ENCODE measurements at places on chromosomes 1 and 21. TPM values are rescaled to one million over a fixed set of nuclear protein-coding genes. Genes with fewer than 3 reads are reported as not detected.

- no peak for DNase-seq
Measured at GRCh38 chr1:25146451-25146855, 85.8 kb downstream of the SYF2 start.

GRCh38 chr1:22317231-22317919, 134.3 kb upstream of the ZBTB40 start:
- DNase-seq = peak; percentile 12

GRCh38 chr1:32474954-32475353, 10.1 kb downstream of the ZBTB8B start:
- DNase-seq = no peak

DNA sequence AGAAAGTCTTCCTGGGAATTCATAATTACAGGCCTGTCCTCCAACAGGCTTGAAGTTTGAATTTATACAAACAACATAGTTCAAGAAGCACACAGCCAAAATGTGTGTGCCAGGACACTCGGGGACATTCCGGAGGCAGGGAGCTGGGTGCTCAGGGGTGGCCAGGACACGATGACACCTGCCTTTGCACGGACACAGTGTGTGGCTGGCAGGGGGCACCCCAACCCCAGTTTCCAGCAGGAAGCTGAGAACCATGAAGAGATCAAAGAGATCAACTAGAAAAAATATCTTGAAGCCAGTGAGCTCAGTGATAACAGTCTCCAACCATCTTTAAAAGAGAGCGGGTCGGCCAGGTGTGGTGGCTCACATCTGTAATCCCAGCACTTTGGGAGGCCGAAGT, 32.5 kb upstream of the TRAPPC10 start:
- DNase-seq = no peak

DNA sequence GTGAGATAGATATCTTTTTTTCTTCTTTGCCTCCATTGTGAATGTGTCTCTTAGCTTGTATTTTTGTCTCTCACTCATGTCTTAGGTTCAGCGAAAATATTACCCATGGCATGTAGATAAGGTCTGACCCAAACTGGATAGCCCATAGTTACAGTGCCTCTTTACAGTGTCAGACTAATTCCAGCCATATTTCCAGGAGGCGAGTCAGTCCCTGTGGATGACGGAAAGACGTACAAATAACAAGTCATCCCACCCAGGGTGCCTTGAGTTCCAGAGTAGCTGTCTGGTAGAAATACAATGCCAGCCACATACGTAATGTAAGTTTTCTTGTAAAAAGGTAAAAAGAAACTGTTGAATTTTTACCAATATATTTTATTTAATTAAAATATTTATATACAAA, 157.3 kb downstream of the ZNF281 start:
- no peak for DNase-seq

GRCh38 chr1:61539720-61540462, 185.1 kb downstream of the TM2D1 start:
- DNase-seq = no peak

DNA sequence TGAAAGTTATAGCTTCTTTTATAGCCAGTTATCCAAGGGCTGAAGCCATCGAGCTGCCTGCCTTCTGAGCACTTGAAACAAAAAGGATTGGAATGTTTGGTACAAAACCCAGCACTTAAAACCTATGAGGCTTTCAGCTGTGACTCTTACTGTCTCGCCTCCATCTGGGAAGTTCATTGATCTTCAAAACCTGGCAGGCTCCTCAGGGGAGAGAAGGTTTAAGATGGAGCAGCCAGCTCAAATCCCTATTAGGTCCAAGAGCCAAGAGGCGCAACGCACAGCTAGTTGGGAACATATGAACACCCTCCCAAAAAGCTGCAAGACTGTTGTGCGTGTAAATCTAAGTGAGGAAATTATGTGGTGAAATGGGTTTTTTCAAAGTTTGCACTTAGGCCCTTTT, 33.4 kb downstream of the BACE2 start:
- no peak for DNase-seq

- DNase-seq = no peak
Measured at GRCh38 chr1:226919587-226919986, 20.5 kb upstream of the COQ8A start.

- DNase-seq = no peak
Measured at GRCh38 chr1:193062698-193063463, 3.5 kb downstream of the RO60 start.

DNA sequence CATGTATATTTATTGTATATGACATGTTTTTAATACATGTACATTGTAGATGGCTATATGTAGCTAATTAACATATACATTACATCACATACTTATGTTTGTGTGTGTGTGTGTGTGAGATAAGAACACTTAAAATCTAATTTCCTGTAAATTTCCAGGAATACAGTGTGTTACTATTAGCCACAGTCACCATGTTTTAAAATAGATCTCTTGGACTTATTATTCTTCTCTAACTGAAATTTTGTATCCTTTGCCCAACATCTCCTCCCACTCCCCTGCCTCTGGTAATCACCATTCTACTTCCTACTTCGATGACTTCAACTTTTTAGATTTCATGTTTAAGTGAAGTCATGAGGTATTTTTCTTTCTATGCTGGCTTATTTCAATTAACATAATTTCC, 64.8 kb downstream of the FCRL5 start:
- no peak for DNase-seq

GRCh38 chr1:186700722-186701121, 20.5 kb upstream of the PTGS2 start:
- DNase-seq = no peak

GRCh38 chr1:997993-998744, 1.7 kb downstream of the HES4 start:
- no peak for DNase-seq

DNA sequence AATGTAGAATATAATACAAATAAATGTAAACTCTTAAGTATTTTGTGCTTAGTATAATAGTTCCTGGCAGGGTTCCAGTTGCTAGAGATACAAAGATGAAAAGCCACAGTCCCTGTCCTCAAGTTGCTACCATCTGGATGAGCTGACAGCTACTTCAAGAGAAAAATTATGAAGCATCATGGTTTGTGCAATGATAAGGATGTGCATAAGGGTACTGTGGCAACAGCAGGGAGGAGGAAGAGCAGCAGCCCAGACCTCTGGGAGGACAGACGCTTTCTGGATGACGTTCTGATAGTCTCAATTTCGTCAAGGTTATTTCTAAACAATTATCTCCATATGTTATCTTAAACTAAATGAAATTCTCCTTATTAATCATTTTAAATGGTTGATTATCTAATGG, 198.9 kb downstream of the NTNG1 start:
- DNase-seq = no peak

- no peak for DNase-seq
Measured at GRCh38 chr1:205262731-205263171, 35.0 kb downstream of the TMCC2 start.

DNA sequence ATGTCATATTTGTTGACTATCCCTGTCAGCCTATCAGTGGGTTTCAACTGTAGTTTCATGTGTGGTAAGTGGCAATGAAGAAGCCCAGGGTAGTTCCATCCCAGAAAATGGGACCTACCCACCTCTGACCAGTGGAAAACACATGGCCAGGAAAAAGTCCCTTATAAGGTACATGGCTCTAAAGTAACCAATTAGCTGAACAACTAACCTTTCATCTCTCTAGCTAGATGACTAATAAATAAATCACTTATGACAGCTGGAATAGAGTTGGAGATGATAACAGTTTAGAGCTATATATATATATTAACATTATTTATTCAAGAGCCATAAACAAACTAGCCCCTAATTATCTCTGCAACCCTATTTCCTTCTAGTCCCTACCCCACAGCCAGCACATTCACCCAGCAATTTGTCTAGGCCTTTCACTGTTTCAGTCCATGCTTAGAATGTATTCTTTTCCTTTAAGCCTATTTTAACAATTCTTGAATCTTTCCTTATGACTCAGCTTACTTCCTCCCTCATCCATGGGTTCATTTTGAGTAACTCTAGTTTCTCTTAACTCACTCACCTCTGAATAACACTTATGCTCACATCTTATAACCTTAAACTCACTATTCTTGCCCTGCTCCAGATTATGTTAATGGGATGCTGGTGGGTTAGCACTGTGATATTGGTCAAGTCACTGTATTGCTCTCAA, 83.7 kb downstream of the TNFSF18 start:
- DNase-seq = no peak

DNA sequence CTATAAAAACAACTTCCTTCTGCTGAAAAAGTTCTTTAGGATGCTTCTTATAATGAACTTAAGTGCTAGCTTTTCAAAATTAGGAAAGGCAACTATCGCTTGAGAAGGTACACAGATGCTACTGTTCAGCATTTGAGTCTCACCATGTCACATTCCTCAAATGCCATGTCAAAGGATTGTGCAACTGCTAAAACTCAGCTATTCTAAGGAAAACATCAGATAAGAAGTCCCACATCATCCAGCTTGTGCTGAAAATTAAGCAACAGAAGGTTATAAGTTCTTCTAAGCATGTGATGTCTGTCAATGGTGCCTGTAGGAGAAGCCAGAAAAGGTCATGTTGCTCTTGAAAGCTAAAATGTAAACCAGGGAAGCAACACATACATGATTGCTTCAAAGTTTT, 36.5 kb downstream of the MCOLN2 start:
- no peak for DNase-seq

- DNase-seq = peak; percentile 85
Measured at GRCh38 chr1:65812065-65812464, 19.4 kb downstream of the PDE4B start.

GRCh38 chr1:18866314-18866713, 6.9 kb upstream of the TAS1R2 start:
- DNase-seq = no peak

DNA sequence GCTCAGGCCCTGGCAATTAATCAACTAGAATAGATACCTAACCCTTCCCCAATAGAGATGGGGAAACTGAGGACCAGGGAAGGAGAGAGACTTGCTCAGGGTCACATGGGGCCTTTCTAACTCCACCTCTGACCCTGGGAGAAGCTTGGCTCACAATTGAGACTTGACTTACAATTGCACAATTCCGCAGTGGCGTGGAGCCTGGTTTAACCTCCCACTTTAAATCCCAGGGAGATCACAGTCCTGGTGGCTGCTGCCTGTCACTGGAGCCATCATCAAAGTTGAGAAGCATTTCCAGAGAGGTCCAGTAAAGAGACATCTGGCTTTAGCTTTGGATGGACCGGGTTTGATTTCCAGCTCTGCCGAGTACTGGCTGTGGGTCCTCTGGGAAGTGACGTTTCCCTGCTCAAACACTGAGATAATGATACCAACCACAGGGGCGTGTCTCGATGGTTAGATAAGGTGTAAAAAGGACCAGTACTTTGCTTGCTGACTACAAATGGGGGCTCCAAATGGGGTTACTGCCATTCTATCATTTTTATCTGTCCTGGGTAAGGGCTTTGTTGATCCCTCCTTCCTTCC, 39.3 kb downstream of the TRIM62 start:
- DNase-seq = no peak

- no peak for DNase-seq
Measured at GRCh38 chr1:214396330-214396729, 115.4 kb downstream of the SMYD2 start.

DNA sequence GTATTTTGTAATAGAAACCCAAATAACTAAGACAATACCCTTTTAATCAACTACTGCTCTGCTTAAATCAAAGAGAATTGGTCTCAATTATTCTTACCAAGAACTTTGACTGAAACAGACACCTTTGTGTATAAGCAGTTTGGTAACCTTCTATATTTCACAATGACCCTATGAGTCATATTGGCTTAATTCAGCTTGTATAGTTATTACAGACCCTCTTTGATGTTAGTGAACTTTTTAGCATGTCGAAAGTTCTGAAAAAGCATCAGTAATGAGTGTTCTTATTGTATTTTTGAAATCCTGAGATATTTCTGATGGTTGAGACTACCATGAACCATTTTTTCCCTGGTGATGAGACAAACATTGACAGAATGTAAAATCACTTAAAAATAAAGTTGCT, 43.3 kb upstream of the RABGAP1L start:
- no peak for DNase-seq

- peak; percentile 51 for DNase-seq
Measured at GRCh38 chr1:93629101-93630059, 52.3 kb downstream of the BCAR3 start.

DNA sequence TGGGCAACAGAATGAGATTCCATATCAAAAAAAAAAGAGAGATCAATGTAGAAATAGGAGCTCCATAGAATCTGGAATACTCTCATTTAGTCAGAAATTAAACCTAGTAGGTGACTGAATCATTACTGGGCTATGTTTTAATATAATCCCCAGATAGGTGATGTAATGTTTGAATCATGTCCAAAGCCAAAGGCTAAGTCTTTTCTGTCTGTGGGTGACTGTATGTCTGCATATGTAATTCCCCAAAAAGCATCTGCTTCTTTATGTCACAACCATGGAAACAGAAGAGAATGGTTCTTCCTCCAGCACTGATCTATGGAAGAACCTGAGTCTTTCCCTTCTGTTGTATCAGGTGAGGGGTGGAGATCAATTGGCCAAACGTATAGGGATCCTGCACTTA, 5.8 kb downstream of the LAMC2 start:
- no peak for DNase-seq

DNA sequence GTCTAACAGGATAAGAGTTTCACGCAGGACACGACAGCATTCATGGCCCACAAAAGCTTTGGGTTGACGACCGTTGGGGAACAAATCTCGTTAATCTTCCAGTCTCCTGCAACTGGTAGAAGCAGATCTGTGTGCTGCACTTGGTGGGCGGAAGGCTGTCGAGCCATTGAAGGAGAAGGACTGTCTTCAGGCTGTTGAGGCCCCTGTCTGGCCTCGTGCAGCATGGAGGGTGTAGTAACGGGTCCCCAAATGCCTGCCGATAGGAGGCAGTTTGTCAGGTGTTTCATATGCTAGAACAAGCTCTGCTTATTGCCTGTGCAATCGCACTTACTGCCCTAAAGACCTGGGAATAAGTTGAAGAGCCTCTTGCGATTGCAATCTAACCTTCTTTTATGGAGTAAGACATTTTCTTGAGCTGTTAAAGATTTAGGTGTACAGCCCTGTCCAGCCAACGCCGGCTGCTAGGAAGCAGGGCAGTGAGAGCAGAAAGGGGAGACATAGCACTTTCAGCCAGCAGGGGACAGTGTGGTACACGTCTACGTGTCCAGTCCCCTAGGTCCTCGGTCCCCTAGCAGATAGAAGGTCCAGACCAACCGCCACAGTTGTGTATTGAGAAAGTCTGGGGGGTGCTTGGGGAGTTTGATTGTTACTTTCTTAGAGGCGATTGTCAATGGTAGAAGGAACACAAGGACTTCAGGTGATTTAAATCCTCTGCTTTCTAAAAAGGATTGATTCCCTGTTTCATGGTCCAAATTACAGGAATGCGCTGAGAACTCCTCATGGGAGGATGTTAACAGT, 102.3 kb upstream of the TMPRSS2 start:
- peak; percentile 45 for DNase-seq

- DNase-seq = no peak
Measured at GRCh38 chr1:197890936-197891335, 11.5 kb upstream of the C1orf53 start.

The MROH9 gene
- not detected for total RNA-seq

The ZYG11A gene
- total RNA-seq = 0.35 TPM

The NECTIN4 gene
- total RNA-seq = 0.31 TPM

The CLCA4 gene
- total RNA-seq = not detected

The VSIG8 gene
- total RNA-seq = not detected

The REN gene
- not detected for total RNA-seq

The EPHA8 gene
- not detected for total RNA-seq

The LMX1A gene
- total RNA-seq = not detected

The AGBL4 gene
- not detected for total RNA-seq

The TEX38 gene
- total RNA-seq = 0.65 TPM

The TNNI3K gene
- not detected for total RNA-seq

The MRPS6 gene
- total RNA-seq = 154 TPM

The MPL gene
- total RNA-seq = not detected

The KPRP gene
- not detected for total RNA-seq
